ENCODE measurements at places on chromosomes 4 and X.

DNA sequence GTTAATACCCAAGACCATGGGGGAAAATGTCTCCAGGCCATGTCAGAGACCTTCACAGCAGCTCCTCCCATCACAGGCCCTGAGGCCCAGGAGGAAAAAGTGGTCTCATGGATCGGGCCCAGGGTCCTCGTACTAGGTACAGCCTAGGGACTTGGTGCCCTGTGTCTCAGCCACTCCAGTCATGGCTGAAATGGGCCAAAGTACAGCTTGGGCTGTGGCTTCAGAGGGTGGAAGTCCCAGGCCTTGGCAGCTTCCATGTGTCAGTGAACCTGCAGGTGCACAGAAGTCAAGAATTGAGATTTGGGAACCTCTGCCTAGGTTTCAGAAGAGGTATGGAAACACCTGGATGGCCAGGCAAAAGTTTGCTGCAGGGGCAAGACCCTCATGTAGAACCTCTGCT is 27.6 kb upstream of the C4orf54 start:
- no peak for DNase-seq

GRCh38 chr4:23818097-23818885 is 71.6 kb downstream of the PPARGC1A start:
- no peak for DNase-seq

- DNase-seq, result no peak
Measured at GRCh38 chr4:168845897-168846296, 164.2 kb downstream of the CBR4 start.

DNA sequence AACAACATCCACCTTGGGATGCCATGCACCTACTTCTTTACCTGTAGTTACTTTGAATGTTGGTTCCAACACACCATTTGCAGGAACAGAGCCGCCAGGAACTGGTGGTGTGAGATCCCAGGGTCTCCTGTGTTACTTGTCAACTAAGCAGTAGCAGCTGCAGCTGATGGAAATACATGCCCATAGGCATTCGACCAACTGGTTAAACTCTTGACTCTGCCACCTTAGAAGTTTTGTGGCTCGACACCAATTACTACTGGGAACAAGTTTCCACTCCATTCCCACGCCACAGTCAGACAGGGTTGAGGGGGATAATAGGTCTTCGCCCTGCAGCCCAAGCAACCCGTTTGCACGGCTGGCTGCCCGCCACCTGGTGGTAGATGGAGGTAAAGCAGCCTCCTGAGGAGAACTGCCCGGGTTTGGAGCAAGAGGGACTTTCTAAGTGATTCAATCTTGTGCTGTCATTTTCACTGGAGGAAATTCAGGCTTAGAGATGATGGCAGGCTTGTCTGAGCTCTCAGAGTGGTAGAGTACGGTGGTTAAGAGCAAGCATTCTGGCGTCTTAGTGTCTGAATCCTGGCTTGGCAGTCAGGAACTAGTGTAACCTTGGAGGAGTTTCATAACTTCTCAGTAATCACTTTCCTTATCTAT is 119.1 kb upstream of the TRIM2 start:
- peak; percentile 85 for DNase-seq

DNA sequence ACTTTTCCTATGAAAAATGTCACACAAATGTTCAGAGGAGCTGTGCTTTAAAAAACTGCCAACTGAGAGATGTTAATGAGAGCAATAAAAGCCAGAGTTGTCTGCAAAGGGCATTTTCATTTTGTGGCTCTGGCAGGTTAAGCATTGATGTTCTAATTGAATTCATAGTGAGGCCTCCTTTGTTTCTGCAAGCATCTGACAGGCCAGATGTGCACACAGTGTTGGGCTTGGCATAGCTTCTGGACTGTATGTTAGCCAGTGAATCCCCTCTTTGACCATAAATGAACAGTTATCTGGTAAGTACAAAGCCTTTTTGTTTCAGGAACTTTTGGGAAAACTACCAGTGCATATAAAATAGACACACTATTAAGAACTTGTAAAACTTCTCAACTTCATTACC is 81.9 kb downstream of the JADE3 start:
- no peak for DNase-seq

DNA sequence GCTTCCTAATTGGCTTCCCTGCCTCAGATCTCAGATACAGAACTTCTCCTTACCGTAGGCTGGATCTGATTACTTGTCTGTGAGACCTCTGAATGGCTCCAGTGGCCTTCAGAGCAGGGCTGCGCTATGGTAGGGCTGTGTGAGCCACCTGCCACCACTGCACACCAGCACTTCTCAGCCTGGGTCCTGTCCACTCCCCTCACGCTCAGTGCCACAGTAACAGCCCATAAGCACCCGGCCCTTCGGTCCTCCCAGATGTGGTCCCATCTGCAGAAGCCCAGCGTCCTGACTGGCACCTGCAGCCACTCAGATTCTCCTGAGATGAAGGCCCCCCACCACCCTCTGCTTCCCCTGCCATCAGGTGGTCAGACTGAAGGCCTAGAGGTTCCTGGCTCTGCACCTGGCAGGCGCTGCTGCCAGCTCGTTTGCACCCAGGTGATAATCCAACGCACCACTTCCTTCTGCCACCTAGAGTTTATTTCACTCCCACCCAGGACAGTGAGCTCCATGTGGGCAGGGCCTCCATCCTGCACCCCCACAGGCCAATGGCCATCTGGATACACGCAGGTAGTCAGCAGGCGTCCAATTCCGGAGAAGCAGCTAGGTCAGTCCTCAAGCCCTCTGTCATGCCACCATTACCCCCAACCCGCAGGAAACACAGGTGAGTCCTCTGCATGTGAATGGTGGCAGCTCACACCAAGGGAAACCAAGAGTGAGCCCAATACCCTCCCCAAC is 5.4 kb downstream of the WDR1 start:
- DNase-seq, result no peak

DNA sequence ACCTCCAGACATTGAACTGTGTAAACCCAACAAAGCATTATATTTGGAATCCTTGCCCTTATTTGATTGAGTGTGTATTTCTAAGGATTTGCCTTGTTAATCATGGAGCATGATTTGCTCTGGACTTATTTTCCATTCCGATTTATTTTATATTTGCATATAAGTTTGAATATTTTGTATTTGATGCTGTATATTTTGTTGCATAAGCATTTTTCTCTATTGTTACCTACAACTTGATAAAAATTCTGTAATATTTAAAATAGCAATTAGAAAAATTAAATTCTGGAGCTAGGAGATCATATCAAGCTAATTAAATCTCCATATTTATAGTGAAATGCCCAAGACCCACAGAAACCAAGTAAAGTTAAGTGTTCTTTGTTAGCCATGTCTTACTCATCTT is 47.2 kb downstream of the USO1 start:
- DNase-seq, result no peak

DNA sequence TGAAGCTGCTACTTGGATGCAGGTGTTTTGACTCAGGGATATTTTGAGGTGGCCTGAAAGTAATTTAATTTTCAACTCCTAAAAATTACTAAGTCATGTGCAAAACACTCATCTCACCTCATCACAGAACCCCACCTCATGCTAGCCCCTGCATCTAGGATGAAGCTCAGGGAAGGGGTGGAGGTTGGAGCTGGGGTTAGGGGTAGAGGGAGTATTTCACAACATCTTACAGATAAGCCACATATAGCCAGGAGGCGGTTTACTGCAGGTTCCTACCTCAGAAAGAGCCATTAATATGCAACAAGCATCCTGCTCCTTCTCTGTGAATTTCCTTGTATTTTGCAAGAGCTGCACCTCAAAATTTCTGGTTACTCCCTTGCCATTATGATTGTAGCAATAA is 70.5 kb upstream of the TSPAN5 start:
- no peak for DNase-seq

- no peak for DNase-seq
Measured at GRCh38 chrX:37347420-37347819, 1.7 kb upstream of the PRRG1 start.

DNA sequence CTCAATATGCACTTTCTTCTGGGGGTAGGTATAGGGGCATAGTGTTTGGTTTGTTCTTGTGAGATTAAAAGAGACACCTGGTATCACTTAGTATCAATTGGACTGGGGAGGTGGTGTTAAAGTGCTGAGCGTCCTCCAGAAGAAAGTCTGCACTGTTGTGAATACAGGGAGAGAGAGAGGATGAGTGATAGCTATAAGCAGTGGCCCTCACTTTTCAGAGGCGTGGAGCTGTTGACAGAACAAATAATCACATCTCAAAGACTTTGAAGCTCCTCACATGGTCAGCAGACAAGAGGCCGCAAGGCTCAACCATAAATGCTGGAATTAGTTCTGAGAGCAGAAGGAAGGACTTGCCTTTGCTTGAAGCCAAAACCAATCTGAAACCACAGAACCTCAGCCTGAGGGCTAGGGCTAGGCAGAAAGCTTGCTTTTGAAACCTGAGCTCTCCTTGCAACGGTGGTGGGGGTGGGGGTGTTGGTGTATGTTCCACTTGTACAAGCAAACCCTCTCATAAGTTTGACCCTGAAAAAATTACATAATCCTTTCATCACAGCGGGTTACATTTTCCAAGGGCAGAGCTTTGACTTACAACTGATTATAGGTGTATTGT is 123.2 kb upstream of the SCML1 start:
- peak; percentile 34 for DNase-seq

DNA sequence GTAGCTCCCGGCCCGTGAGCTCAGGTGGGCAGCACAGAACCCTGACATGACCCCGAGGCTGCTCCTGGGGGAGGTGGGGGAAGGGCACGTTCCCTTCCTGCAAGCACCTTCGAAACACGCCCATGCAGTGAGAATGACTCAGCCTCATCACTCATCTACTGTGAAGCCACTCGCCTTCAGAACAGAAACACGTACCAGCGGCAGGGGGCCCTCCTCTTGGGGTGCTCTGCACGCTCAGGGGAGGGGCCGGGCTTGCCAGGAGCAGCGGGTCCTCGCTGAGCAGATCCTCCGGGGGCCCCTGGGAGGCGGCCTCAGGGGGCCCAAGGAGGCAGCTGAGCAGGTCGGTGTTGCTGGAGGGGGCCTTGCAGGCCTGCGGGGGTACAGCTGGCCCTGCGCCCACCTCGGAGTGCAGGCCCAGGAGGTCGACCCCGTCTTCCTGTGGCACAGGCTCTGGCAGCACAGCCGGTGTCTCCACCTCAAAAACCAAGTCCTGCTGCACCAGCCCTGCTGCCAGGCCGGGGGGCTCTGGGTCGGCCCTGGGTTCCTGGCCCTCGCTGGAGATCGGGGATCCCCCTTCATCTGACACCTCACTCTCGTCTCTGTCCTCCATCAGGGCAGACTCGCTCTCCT is 40.9 kb upstream of the CPLX1 start:
- DNase-seq, result no peak

- DNase-seq, result no peak
Measured at GRCh38 chrX:41600291-41600690, 88.5 kb upstream of the GPR34 start.

DNA sequence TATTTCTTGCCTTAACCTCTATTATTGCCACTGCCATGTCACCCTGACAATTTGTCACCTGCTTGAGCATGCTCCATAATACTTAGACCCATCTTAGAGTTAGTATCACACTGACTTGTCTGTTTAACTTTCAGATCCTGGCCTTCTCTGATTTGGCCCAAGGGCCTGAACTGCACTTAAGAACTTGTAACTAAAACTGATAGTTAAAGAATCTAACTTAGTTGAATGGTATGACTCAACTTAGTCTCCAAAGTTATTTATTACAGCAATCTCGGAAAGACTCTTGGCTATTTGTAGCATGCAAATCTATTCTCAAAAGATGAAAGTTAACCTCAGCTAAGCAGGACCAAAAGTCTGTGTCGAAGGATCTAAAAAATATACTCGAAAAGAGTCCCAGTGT is 72.3 kb downstream of the IGSF1 start:
- no peak for DNase-seq

DNA sequence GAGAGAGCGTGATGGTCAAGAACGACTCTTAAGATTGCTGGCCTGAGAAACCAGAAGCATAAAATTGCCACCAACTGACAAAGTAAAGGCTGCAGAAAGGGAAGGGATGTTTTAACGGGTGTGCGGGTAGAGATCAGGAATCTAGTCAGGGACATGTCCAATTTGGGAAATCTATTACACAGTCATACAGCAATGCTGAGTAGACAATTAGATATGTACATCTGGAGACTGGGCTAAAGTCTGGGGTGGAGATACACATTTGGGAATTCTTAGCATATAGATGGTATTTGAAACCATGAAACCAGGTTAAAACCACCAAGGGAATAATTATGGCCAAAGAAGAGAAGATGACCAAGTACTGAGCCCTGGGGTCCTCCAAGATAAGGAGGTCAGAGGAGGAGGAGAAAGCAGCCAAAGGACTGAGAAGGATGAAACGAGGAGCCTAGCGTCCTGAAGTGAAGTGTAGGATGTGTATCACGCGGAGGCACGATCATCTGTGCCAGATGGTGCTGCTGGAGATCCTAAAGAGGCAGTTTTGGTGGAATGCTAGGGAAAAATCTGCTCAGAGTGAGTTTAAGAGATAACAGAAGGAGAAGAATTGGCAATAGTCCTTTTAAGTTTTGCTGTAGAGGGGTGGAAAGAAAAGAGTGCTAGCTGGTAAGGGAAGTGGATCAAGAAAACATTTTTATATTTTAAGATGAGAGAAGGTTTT is 36.5 kb downstream of the SEC24D start:
- DNase-seq, result no peak

GRCh38 chr4:153342751-153343552 is 1.5 kb upstream of the MND1 start:
- no peak for DNase-seq

DNA sequence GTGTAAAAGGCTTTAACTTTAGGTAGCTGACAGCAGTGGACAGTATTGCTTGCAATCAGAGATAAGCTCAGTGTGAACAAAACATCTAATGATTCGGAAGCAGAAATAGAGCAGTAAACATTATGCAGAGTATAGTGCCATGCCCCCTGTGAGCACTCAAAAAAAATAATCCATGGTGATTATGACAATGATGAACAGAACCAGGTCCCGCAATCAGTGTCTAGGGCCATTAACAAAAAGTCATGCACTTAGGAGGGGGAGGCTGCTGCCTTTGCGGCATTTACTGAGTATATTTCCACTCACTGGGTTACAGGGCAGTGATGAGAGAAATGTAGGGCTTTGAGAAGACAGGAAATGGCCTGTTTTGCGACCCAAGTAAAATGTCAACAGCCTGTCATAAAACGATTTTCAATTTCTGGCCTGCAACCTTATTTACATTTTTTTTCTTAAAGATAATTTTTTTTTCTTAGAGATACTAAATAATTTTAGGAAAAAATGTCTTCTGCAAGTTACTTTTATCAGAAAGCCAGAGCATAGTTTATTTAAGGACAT is 27.3 kb upstream of the NEIL3 start:
- DNase-seq, result no peak

DNA sequence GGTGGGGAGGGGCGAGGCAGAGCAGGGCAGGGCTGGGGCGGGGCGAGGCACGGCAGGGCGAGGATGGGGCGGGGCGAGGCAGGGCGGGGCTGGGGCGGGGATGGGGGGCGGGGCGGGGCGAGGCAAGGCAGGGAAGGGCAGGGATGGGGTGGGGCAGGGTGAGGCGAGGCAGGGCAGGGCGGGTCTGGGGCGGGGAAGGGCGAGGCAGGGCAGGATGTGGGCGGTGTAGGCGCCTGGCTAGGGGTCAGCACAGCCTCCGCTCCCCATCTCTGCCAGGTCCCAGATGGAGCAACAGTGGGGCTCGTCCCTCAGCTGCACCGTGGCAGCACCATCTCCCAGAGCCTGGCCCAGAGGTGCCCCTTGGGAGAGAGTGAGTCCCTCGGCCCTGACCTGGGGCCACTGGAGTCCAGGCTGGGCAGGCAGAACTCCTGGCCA is 4.2 kb upstream of the SRPK3 start:
- DNase-seq, result no peak

Measured in HT-29 (cell line).